ENCODE measurements at places on chromosomes 7 and 10. TPM values are rescaled to one million over a fixed set of nuclear protein-coding genes. Genes with fewer than 3 reads are reported as not detected.

GRCh38 chr7:129840757-129841156 lies 112.0 kb downstream of the UBE2H start:
- no peak overlapping the region for H3K27ac ChIP-seq
- no peak overlapping the region for H3K4me3 ChIP-seq
- DNase-seq = no peak

Gene SFRP4
- not detected for total RNA-seq

DNA sequence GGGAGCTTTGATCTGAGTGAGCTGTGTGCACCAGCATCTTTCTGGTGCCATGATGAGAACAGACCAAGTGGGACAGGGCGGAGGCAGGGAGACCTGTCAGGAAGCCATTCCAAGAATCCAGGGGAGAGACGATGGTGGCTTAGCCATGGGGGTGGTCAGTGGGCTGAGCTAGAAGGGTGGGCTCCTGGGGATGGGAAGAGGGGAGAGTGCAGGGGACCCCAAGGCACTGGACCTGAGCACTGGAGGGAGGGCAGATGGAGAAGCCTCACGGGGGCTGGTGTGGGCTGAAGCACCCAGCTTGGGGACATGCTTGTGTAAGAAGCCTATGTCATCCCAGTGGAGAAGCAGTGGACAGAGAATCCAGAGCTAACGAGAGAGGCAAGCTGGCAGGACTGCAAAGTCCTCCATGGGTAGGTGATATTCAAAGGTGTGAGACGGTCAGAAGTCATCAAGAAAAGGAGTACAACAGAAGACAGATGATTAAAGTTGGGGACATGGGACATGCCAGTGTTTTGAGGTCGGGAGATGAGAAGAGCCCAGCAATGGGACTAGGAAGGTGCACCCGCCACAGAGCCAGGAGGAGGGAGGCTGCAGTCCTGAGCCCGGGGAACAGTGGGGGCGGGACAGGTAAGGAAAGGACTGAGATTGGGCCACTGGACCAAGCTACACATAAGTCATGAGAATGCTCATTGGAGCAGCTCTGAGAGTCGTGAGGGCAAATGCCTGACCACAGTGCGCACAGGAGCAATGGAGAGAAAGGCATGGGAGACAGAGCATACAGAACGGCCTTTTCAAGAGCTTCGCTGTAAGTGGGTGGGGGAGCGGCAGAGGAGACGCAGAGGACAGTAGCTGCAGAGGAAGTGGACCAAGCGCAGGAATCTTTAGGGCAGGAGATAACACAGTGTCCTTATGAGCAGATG lies 72.0 kb downstream of the GRID1 start:
- no peak overlapping the region for H3K27ac ChIP-seq
- peak; percentile 12 for DNase-seq
- no peak overlapping the region for H3K4me3 ChIP-seq
- no peaks in the 10 kb centered on the region for H3K36me3 ChIP-seq

DNA sequence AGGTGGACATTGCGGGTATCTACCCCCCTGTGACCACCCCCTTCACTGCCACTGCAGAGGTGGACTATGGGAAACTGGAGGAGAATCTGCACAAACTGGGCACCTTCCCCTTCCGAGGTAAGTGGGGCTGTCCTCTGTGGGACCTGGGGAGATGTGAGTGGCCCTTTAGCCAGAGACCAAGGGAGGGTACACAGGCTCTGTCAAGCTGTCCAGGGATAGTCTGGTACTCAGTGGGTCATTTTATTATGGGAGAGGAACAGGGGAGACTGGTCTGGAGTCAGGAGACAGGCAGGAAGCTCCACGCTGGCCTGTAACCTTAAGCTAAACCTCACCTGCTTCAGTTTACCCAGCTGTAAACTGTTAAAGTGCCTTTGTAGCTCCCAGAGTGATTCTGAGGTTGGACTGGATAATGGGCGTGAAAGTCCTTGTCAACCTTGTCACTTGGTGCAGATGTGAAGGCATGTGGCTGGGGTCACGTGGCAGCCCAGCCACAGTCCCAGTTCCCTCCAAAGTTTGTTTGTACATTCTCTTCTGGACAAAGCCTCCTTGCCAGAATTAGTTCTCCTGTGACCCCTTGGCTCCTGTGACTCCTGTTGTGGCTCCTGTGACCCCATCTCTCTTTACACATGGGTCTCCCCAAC lies 729 bp downstream of the HOGA1 start:
- H3K27me3 ChIP-seq = peaks cover 5% of the 10 kb centered on the region
- H3K4me3 ChIP-seq = no peak overlapping the region
- DNase-seq = no peak
- no peaks in the 10 kb centered on the region for H3K36me3 ChIP-seq

Gene ARHGAP19
- 42.6 TPM for total RNA-seq

- DNase-seq = no peak
- peaks cover 89% of the 10 kb centered on the region for H3K36me3 ChIP-seq
- H3K27me3 ChIP-seq = no peaks in the 10 kb centered on the region
- no peak overlapping the region for H3K4me3 ChIP-seq
Observed at GRCh38 chr7:26188206-26188956, 12.2 kb downstream of the HNRNPA2B1 start.

Gene TRIM4
- total RNA-seq = 26.7 TPM

Data from activated CD8-positive, alpha-beta T cell treated with anti-CD3 and anti-CD28 coated beads, Interleukin-2, amount 10 ng/mL, durations not matched to agents 7 days and 5 days (primary cell).